Brain pericyte (primary cell): ENCODE measurements at places on chromosomes 12 and 14.

DNA sequence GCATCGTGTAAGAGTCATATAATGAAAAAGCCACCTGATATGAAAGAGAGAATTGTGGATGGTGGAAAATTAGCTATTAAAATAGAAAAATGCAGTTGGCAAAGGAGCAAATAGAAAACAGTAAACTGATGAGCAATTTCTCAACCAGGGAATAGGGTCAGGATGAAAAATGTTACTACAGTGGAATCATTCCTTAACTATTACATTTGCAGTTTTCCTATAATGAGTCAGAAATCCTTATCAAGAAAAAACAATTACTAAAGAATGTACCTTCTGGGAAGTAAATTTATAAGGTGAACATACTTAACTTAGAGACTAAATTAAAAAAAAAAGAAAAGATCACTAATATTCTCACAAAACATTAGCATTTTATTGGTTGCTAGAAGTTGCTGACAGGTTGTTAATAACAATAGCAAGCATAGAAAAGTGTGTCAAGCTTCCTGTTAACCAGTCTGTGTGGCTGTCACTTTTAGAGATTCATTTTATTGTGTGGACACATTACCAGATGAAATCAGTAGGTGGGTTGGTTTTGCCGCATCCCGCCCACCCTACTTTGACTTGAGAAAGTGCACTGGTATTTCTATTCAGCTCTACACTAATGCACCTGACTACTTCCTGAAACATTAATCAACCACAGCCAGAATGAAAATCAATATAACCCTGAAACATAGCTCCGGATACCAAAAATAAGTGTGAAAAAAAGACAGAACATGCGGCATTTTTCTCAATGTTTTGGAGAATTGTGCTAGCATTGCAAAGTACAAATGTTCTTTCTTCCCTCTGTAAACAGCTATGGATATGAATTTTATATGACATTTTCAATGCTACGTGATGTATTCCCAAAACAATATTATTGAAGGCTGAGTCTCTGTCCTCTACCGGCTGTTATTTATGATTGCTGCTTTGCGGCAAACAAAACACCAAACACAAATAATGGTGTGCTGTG is 576.7 kb downstream of the SLC16A7 start:
- no peak for DNase-seq

- no peak for DNase-seq
These were observed 20.9 kb downstream of the FRS2 start for GRCh38 chr12:69490920-69491643.

- no peak for DNase-seq
These were observed 18.0 kb downstream of the GPRC5A start for GRCh38 chr12:12909228-12909994.

- DNase-seq, result no peak
These were observed 123.1 kb downstream of the GALC start for GRCh38 chr14:87869619-87870583.

DNA sequence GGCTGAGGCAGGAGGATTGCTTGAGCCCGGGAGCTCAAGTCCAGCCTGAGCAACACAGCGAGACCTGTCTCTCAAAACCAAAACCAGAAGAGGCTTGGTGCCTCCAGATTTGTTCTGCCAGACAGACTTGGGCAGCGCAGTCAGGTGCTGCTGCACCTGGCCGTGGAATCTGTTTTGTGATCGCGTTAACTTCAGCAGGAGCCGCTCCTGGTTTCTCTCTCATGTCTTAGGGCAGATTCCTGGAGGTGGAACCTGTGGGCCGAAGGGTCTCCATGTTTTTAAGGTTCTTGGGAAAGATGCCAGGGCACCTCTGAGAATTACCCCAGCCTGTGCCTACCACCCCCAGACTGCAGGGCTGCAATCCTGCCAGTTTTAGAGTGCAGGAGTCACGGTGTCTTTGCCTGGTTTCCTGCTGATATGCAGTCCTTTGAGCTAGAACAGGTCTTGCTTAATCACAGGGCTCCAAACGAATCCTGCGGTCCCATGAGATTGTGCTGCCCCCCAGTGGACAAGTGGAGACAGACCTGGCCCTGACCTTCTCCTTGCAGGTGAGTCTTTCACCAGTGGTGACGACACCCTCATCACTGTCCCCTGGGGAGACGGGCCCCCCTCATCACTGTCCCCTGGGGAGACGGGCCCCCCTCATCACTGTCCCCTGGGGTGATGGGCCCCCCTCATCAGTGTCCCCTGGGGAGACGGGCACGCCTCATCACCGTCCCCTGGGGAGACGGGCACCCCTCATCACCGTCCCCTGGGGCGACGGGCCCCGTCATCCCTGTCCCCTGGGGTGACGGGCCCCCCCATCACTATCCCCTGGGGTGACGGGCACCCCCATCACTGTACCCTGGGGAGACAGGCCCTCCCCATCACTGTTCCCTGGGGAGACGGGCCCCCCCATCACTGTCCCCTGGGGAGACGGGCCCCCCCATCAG is 37.6 kb downstream of the PACS2 start:
- DNase-seq, result no peak

DNA sequence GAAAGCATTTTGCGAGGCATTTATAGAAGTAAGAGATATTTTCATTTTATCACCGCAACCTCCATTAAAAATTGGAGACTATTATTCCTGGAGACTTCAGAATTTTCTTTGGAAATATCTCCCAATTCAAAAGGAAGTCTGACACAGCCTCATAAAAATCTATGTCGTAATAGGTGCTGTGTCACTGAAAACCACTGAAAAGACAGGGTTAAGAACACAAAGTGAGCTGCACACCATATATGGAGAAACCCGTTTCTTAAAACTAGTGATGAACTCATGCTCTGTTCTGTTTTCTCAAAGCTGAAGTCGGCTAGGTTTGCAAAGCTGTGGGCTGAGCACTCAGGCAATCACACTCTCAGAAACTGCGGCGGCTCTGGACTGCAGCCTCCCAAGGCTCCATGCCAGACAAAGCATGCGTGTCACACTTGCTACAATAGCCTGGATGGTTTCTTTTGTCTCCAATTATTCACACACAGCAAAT is at the start of gene GLIPR1:
GLIPR1 (plus strand) TSS at position 287 of the 481 bp plus-strand sequence; CDS start at position 413, 126 bp downstream.
- peak; percentile 85 for DNase-seq

DNA sequence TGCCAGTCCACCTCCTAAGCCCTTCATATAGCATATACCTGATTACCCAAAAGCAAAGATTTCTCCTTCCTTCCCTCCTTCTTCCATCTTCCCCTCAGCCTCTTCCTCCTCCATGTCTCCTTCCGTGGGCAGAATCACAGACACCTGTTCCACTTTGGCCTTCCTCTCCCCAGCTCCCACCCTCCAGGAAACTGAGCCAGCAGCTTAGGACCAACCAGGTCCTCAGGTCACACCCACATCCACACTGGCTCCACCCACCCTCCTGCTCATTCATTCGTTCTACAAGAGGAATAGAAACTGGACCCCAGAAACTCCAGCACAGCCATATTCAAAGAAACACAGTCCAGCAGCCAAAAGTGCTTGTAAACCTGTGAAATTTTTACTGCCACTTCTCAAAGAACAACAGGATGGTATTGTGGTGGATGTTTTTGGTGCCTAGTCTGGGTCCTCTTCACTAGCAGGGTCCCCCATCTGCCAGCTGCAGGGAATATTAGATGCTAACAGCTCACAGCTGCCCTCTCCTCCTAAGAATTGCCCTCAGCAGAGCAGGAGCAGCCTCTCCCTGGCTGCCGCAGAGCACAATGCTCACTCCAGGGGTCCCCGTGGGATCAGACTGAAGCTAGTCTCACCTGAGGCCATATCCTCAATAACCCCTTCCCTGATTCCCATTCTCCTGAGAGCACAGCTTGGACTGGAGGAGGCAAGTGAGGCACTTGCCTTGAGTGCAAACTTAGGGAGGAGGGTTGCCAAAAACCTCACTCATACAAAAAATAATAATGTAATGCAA is 18.4 kb downstream of the CMKLR1 start:
- no peak for DNase-seq

- no peak for DNase-seq
These were observed 80.2 kb downstream of the KIF26A start for GRCh38 chr14:104218361-104219180.

- no peak for DNase-seq
These were observed 130.0 kb downstream of the SLC15A4 start for GRCh38 chr12:128693771-128694170.

GRCh38 chr12:24721191-24721590 is 227.7 kb downstream of the BCAT1 start:
- DNase-seq, result no peak

DNA sequence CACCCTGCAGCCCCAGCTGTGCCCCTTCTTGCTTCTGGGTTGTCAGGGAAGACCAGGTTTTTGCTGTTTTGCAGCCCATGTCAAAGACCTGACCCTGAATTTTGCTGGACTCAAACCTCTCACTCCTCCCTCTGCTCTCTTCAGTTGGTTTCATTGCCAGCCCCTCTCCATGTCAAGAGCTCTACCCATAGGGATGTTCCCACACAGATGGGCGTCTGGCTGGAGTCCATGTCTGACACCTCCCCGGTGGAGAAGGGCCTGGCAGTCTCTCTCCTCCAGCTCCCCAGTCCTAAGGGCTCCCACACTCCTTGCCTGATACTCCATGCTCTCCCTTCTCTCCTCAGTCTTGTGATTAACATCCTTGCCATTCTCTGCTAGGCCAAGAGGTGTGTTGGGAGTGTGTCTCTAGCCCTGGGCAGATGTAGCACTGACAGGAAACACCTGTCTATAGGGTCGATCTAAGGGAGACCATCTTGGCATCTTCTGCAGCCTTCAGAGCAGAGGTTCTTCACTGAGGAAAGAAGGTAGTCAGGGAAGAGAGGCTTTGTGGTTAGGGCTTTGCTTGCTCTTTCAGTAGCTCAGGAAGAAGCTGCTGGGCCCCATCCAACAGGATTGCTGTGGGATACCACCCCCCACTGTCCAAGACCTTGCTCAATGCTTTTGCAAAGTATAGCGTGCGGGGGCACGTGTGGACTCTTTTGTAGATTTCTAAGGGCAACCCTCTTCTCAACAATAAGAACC is 4.7 kb downstream of the ASIC1 start:
- no peak for DNase-seq

DNA sequence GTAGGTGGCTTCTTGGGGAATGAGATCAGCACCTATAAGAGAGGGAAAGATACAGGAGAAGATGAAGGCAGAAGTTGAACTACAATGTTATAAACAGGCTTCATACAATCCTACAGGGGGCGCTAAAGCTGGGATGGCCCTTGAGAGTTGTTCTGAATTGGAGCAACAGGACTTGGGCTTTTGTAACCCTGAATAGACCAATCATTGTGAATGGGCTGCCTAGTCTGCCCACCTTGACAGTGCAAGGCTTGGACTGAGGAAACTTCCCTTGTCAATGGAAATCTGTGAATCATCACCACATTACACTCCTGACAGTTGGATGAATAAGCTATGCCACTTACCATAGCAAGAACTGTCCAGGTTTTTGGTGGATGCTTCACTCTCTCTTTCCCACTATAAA is 306.1 kb downstream of the KCNC2 start:
- no peak for DNase-seq

DNA sequence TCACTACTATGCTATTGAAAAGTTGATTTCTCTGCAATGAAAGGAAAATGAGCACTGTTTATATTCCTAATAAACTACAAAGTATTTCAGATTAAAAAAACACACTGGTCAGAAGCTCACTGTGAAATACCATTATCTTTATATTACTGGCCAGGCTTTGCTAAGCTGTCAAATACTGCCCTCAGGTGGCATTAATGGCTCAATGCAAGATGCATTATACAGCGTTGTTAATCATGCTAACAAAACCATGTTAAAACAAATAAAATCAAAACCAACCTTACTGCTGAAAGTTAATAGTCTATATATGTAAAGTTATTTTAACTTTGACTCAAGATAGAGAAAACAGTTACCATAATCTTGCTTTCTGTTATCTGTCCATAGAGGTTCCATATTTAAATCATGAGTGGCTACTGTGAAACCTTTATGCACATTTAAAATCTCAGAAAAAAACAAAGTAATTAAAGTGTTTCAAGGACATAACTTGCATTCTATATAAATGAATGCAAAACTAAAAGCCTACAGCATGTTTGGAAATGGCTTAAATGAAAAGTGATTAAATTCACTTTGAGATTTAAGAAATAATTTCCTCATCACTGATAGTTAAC is 121.7 kb downstream of the RALGAPA1 start:
- DNase-seq, result peak; percentile 33

DNA sequence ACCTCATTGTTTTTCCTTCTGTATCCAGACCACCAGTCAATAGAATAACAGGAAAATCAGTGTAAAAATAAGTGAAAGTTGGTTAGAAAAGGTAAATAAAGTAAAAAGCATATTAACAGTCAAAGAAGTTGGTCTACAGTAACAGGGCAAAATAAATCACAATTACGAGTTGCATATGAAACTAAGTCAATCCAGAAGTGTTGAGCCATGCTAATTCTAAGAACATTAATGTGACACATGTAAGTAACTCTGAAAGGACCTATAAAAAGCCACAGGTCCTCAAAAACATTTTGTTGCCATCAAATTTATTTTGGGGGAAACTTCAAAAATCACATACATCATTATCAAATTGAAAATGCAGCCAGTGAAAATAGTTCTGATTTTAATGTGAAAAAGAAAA is 56.4 kb downstream of the LRP6 start:
- DNase-seq, result no peak

- no peak for DNase-seq
These were observed 30.4 kb downstream of the SETD3 start for GRCh38 chr14:99450266-99450665.

DNA sequence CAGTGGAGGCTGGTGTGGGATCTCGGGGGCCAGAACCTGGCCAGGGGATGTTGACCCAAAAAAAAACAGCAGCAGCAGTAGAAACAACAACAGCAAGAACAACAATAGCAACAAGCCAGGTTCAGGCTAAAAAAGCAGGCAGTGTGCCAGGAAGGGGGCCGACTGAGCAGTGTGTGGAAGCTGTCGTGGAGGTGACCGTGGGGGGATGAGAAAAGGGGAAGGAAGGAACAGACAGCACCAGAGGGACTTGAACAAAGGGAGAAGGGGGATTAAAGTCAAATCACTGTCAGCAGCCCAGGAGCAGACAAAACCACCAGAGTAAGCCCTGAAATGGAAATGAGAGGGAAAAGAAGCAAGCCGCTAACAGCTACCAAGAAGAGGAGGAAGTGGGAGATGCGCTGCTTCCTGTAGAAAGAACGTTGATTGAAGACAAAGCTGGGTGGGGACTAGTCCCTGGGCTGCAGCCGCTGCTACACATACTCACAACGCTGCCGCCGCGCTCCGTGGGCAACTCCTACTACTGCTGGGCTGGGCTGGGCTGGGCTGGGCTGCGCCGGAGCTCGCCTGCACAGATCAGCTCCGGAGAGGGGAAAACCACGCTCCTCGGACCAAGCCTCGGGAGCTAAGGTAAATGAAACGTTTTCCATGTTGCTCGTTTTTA is at the start of gene GNG2:
GNG2 (plus strand) TSS at position 449 of the 661 bp plus-strand sequence. CDS start 90,067 bp downstream, outside the sequence.
- no peak for DNase-seq

- DNase-seq, result no peak
These were observed 9.4 kb upstream of the KCNA1 start for GRCh38 chr12:4900327-4900726.

GRCh38 chr12:68998041-68998440 is 65.1 kb upstream of the CPM start:
- DNase-seq, result no peak

GRCh38 chr12:40145896-40146295 is 40.0 kb upstream of the SLC2A13 start:
- no peak for DNase-seq

GRCh38 chr12:52228931-52229330 is 4.1 kb upstream of the KRT7 start:
- no peak for DNase-seq
